ENCODE measurements at places on chromosomes 5 and 9. TPM values are rescaled to one million over a fixed set of nuclear protein-coding genes. Genes with fewer than 3 reads are reported as not detected.

The MLANA gene
- total RNA-seq: 20.0 TPM

The TAF1L gene
- total RNA-seq: 0.08 TPM

The TPM2 gene
- total RNA-seq: 40.6 TPM

The PLK2 gene
- 567 TPM for total RNA-seq

The DAPK1 gene
- 13.4 TPM for total RNA-seq

The LMX1B gene
- total RNA-seq: 4.5 TPM

The EQTN gene
- total RNA-seq: not detected

DNA sequence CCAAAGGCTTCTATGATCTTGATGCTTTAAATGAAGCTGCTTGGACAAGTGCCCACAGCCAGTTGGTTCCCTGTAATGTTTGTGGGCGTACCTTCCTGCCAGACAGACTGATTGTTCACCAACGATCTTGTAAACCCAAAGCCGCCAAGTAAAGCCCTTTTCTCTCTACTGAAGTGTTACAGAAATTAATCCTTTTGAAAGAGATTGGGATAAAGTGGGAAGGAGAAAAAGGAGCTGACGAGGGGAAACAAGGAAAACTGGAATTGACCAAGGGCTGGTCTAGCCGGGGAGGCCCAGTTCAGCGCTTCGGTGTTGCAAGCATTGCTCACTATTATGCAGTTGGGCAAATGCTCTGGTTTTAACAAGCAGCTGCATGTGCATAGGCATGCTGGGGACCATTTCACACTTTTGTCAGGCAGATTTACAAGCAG, 53.2 kb downstream of the ZNF474 start:
- peak; percentile 73 for DNase-seq

DNA sequence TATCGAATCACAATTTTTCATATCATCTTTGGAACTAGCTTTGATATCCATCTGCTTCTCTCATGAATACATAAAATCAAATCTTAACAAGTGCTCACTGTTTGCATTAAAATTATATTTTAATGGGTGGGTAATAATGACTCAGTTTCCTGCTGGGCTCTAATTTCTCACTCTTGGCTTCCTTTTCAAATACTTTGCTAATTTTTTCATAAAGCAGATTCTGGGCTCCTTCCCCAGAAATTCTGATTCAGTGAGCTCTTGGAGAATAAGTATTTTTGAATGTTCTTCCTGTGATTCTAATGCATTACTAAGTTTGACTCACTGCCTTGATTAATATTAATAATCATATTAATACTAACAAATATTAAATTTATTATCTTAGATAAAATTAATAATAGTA, 48.9 kb downstream of the YIPF5 start:
- no peak for DNase-seq

DNA sequence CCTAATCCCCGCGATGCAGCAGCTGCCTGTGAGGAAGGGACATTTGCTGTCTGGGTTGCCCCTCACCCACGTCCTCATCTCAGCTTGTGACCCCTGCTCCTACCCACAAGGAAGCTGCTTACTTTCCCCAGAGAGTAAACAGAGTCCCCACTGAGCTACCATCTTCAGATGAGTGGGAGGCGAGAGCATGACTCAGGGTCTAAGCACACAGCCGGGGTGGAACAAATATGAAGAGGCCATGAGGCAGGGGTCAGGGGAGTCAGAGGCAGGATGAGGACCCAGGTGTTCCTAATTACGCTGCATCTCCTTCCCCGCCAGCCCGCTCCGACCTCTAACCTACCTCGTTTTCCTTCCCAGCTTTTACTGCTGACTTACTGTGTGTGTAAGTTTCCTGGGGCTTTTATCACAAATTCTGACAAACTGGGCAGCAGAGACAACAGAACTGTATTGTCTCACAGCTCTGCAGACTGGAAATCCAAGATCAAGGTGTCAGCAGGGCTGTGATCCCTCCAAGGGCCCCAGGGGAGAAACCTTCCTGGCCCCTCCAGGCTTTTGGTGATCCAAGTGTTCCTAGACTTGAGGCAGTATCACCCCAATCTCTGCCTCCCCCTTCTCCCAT, 94.0 kb upstream of the DNAH5 start:
- no peak for DNase-seq

- no peak for DNase-seq
Measured at GRCh38 chr5:169408731-169409130, 107.8 kb upstream of the SLIT3 start.

DNA sequence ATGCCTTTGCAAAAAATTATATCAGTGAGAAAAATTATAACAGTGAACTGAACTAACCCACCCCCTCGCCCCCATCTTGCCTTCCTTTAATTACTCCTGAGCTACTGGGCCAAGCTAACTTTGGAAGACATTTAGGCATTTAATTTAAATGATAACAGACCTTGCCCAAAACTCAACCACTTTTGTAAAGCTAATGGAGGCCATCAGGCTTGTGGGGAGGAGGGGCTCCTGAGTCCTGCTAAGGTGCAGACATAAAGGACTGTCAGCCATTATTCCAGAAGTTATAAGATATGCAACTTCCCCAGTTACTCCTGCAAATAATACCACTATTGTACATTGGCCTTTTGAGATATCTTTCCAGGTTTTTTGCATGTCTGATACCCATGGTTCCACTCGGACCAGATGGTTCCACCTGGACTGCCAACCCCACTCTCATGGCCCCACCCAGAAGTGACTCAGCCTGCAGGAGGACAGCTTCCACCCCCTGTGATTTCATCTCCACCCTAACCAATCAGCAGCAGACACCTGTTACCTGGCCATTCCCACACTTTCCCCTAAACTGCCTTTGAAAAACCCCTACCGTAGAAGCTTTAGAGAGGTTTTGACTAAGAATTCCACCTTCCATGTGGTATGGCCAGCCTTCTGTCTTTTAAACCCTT, 805.4 kb upstream of the CDH6 start:
- no peak for DNase-seq

- DNase-seq: no peak
Measured at GRCh38 chr5:113548396-113548795, 34.9 kb downstream of the YTHDC2 start.

GRCh38 chr5:135069016-135069770, 35.2 kb upstream of the PITX1 start:
- peak; percentile 29 for DNase-seq

GRCh38 chr5:83151821-83152220, 74.5 kb downstream of the XRCC4 start:
- DNase-seq: no peak

- DNase-seq: no peak
Measured at GRCh38 chr9:112328545-112328944, 4.9 kb downstream of the PTBP3 start.

DNA sequence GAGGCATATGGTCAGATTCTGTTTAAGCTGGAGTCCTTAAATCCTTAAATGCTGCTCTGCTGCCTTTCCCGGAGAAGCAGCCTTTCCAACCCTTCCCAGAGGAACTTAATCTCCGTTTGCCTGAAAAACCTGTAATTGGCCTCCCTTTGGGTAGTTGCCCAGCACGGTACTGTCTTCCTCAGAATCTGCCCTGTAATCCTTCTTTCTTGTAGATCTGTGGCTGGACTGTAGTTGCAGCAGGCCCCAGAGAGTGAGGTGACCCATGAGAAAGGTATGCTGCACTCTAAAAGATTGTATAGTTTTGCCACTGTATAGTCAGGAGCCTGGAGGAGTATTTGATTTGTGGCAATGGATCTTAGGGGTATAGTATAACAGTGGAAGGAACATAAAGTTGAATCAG, 11.7 kb downstream of the SPIN1 start:
- no peak for DNase-seq

DNA sequence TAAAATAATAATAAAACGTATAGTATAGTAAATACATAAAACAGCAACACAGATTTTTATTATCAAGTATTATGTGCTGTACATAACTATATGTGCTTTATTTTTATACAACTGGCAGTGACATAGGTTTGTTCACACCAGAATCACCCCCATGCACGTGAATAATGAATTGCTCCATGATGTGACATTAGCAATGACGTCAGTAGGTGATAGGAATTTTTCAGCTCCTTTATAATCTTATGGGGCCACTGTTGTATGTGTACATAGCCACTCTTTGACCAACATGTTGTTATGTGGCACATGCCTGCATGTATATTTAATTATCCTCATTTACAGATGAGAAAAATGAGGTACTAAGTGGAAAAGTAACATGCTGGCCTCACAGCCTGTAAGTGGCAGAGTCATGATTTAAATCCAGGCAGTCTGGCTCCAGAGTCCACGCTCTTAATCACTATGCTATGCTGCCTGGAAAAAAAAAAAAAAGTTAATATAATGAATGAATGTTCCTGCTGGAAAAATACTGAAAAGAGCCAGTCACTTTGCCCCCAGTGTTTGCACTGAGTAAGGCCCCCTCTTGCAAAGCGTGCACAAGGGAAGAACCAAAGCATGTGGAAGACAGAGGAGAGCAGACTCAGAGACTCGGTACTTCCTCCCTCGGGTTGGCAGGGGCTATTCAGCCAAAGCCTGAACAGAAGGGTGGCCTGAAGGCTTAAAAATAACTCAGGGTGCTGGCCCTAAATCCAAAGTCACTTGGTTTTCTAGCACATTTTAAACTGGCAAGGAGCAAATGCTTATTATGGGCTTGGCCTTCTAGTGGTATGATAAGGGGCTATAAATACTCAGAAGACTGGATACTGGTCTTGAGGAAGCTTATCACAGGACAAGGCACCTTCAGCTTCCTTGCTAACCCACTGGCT, 206.8 kb downstream of the GLIS3 start:
- no peak for DNase-seq

- no peak for DNase-seq
Measured at GRCh38 chr5:59537961-59538749, 355.4 kb downstream of the PDE4D start.

- DNase-seq: no peak
Measured at GRCh38 chr5:141840280-141840812, 37.9 kb downstream of the PCDH1 start.

DNA sequence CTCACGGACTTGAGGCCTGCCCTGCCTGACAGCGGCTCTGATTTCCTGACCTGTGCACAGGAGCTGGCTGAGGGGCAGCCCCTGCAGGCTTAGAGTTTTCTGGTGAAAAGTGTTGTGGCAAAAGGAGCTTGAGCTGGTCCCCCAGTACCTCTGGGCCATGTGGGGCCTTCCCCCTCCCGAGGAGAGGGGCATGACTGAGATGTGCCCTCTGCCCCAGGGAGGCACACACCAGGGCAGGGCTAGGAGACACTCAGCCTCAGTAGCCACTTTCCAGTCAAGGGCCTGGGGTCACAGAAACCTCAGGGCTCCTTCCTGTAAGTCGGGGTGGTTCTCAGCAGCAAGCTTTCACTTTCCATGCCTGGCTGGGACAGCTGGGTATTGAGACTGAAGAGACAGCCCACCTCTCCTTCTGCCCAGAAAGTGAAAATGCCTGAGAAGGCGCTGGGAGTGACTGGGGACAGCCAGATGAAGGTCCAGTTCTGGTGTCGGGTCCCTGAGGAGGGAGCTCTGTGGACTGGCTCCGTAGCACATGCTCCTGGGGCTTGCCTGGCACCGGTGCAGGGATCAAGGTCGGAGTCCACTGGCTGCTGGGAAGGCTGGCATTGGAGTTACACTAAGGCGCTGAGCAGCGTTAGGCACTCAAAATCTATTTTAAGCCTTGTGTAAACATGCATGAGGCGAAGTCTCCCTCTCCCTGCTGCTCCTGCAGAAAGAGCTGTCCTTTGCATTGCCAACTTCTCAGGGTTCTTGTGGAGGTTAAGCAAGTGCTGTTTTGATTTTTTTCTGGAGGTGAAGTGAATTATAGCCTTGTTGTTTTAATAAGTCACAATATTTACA, 394.9 kb downstream of the GADD45G start:
- DNase-seq: no peak

- no peak for DNase-seq
Measured at GRCh38 chr9:98584059-98584458, 124.7 kb downstream of the GABBR2 start.

GRCh38 chr5:143197260-143197656, 206.2 kb downstream of the NR3C1 start:
- DNase-seq: no peak

DNA sequence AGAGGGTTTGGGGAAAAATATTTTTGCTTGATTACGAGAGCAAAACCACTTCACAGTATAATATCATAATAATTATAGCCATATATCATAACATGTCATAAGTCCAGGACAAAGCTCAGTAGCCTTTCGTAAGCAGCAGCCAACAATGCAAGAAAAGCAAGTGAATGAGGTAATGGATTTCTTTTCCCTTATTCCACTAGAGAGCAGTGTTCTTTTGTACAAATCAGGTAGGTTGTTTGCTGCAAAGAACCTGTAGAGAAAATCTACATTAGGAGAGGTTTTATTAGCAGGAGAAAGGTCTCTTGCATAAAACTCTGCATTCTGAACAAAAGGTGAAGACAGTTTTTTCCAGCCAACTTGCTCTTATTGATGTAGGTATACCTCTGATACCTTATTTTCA, 1033.4 kb downstream of the TLE4 start:
- no peak for DNase-seq

- no peak for DNase-seq
Measured at GRCh38 chr9:136621734-136622093, 41.0 kb upstream of the EGFL7 start.

DNA sequence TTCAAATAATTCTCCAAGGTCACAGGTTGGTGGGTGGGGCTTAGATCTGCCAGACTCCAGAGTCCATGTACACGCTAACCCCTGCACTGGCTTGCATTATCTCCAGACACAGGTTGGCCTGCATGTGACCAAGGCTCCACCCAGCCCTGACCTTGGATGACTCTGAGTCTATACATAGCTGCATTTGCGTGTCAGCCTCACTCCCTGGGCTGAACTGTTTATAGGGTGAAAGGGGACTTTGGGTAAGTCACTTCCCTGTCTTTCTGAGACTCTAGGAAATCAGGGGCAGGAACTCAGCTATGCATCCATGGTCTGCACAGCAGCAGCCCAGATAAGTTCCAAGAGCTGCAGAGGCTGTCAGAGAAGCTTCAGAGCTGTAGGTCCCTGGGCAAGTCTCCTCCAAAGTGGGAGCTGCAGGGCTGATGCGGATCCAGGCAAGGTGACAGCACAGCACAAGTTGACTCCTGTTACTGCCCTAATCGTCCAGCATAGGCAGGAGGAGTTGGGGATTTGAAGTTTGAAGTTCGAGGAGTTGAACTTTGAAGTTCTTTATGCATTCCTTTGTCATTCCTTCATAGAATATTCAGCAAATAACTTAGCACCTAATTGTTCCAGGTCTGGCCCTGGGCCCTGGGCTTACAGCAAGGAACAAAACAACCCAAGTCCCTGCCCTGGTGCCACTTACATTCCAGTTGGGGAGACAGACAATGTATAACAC, 53.4 kb downstream of the SLC22A5 start:
- DNase-seq: no peak

GRCh38 chr5:140217299-140218026, 42.5 kb downstream of the CYSTM1 start:
- no peak for DNase-seq

DNA sequence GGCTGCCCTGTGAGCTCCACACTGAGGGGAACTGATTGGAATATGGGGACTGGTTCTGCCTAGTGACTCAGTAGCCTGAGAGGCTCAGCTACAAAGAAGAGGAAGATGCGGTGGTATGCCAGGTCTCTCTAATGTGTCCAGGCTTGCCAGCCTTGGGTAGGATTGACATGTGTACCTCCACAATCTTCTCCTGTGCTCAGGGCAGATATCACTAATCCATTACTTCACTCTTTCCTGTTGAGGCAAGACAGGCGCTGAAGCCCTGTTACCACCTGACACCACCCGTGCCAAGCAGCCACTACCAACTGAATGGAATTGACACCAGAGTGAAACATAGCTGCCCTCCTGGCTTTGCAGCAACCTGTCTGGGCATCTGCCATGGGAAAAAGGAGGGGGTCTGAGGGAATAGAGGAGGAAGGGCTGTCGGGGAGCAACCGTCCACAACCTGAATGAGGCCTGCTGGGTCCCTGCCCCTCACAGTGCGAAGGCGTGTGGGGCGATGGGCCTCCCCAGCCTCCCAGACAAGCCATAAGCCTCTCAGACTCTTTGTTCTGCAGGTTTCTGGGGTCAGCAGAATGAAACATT, 114.7 kb upstream of the CXCL14 start:
- DNase-seq: no peak

All from suprapubic skin (tissue), 4 donors.